ENCODE measurements at places on chromosomes 2 and 18.

GRCh38 chr2:196959734-196960338 lies 33.3 kb upstream of the PGAP1 start:
- H3K27me3 ChIP-seq: no peaks in the 10 kb centered on the region
- H3K4me3 ChIP-seq: no peak overlapping the region
- no peak for DNase-seq
- H3K27ac ChIP-seq: no peak overlapping the region

GRCh38 chr2:205361272-205361671 lies 321.0 kb upstream of the NRP2 start:
- DNase-seq: no peak
- H3K4me3 ChIP-seq: no peak overlapping the region
- peaks cover 20% of the 10 kb centered on the region for H3K27me3 ChIP-seq

GRCh38 chr2:40548521-40548920 lies 96.6 kb upstream of the SLC8A1 start:
- no peaks in the 10 kb centered on the region for H3K4me1 ChIP-seq
- no peak overlapping the region for H3K4me3 ChIP-seq
- H3K27me3 ChIP-seq: no peaks in the 10 kb centered on the region
- no peaks in the 10 kb centered on the region for H3K36me3 ChIP-seq

GRCh38 chr2:101619191-101619591 lies 78.3 kb upstream of the MAP4K4 start:
- H3K27me3 ChIP-seq: no peaks in the 10 kb centered on the region
- H3K27ac ChIP-seq: no peak overlapping the region
- no peak overlapping the region for H3K4me3 ChIP-seq
- H3K36me3 ChIP-seq: no peaks in the 10 kb centered on the region
- peaks cover 27% of the 10 kb centered on the region for H3K4me1 ChIP-seq

GRCh38 chr2:234038076-234038802 lies 12.3 kb upstream of the SPP2 start:
- no peak for DNase-seq
- H3K27ac ChIP-seq: no peak overlapping the region
- no peak overlapping the region for H3K4me3 ChIP-seq
- no peaks in the 10 kb centered on the region for H3K4me1 ChIP-seq

DNA sequence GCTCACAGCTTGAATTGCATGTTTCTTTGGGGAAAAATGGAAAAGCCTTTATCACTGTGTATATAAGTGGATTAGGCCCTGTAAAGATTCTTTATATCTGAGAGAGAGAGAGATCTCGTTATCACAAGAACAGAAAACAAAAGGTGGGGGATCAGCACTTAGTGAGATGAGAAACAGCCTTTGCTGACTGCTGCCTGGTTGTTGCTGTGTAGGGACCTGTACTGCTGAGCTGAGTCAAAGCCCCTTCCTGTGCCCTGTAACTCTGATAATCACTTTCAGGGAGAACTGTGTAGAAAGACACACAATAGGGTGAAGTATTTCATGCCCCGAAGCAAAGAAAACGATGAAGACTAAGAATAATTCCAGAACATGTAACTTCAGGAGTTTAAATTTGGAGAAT lies 30.6 kb upstream of the FAM237A start:
- no peak for DNase-seq
- no peaks in the 10 kb centered on the region for H3K4me1 ChIP-seq
- H3K27ac ChIP-seq: no peak overlapping the region
- H3K4me3 ChIP-seq: no peak overlapping the region
- H3K27me3 ChIP-seq: no peaks in the 10 kb centered on the region

- no peaks in the 10 kb centered on the region for H3K27me3 ChIP-seq
- H3K27ac ChIP-seq: peak overlapping the region; percentile 48
- peak overlapping the region; percentile 46 for H3K4me3 ChIP-seq
- peaks cover 63% of the 10 kb centered on the region for H3K4me1 ChIP-seq
- DNase-seq: peak; percentile 45
These were observed 163.5 kb upstream of the CXCR4 start for GRCh38 chr2:136281281-136282114.

DNA sequence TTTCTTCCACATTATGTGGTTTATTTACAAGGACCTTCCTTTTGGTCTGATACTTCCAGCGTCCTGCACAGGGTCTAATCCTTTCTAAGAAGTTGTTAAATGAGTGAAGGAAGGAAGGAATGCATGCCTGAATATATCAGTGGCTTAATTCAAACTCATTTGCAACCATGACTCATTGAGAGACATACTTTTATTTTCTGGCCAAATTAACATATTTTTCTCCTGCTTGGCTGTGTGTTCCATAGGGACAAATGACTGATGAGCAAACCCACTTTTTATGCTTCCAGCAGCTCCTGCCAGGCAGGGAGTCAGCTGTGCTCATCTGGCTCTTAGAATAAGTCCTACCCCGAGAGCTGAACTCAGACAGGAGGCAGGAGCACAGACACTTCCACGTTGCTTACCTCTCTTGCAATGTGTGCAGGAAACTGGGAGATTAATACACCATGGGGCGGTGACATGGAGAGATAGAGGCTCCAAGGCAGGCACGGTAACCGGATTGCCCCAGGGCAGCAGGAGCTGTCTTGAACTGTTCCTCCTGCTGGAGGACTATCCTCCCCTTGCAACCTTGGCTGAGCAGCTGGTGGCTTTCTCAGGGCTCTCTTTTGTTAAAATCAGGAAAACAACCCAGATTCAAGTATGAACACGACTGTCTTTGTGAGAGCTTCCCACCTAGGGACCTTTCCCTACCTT lies 667.5 kb upstream of the HS6ST1 start:
- no peak for DNase-seq
- no peak overlapping the region for H3K4me3 ChIP-seq
- H3K36me3 ChIP-seq: no peaks in the 10 kb centered on the region
- no peak overlapping the region for H3K27ac ChIP-seq

DNA sequence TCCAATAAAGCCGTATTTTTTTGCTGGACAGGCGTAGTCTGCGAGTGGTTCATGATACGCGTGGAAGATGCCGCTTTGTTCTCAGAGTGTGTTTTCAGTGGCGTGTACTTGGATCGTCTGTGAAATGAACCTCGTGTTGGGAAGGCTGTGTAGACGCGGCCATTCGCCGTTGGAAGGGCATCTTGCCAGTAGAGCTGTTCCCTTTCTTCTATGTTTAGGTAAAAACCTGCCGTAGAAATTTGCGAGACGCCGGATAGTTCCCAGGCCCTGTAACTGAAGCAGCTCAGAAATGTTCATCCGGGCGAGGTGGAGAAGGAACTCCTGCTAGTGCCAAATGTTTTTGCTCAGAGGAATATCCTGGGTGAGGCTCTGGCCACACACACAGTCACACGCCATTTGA lies 133.6 kb downstream of the NFATC1 start:
- H3K36me3 ChIP-seq: peaks cover 17% of the 10 kb centered on the region
- no peak for DNase-seq
- H3K4me1 ChIP-seq: peaks cover 32% of the 10 kb centered on the region
- H3K27ac ChIP-seq: no peak overlapping the region

GRCh38 chr2:159497256-159497655 lies 119.1 kb downstream of the BAZ2B start:
- H3K4me3 ChIP-seq: no peak overlapping the region
- no peaks in the 10 kb centered on the region for H3K27me3 ChIP-seq

DNA sequence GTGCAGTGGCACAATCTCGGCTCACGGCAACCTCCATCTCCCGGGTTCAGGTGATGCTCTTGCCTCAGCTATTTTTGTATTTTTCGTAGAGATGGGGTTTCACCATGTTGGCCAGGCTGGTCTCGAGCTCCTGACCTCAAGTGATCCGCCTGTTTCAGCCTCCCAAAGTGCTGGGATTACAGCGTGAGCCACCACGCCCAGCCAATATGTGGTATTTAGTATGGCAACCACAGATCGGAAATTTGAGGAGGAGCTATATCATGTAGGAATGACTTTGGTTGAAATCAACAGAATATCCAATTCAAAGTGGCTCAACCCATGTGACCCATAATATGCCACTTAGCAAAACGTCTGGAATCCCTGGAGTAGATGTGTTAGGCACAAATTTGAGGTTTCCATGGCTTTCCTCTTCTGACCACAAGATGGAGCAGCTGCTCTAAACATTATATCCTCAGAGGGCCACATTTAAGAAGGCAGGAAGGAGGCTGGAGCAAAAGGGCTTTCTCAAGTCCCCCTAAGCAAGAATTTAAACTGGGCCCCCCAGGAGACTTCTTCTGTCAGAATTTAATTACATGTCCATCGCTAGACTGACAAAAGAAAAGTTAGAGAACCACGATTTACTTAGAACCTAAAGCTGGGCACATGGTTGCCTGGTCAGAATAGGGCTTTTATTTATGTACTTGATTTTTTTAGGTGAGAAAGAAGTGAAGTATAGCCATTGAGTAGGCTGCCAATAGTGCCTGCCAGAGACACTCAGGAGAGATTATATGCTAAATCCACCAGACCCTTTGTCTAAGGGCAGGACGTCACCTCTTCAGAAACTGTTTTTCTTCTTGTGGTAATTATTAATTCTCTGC lies 49.6 kb upstream of the ITSN2 start:
- no peak overlapping the region for H3K4me3 ChIP-seq
- peaks cover 4% of the 10 kb centered on the region for H3K27me3 ChIP-seq
- peak; percentile 29 for DNase-seq
- no peaks in the 10 kb centered on the region for H3K36me3 ChIP-seq

GRCh38 chr2:109521233-109522062 lies 92.3 kb downstream of the SEPTIN10 start:
- H3K4me3 ChIP-seq: no peak overlapping the region
- no peaks in the 10 kb centered on the region for H3K36me3 ChIP-seq
- no peaks in the 10 kb centered on the region for H3K27me3 ChIP-seq
- DNase-seq: no peak
- no peaks in the 10 kb centered on the region for H3K4me1 ChIP-seq
- no peak overlapping the region for H3K27ac ChIP-seq

GRCh38 chr2:17966798-17967197 lies 88.3 kb downstream of the KCNS3 start:
- DNase-seq: no peak
- no peak overlapping the region for H3K4me3 ChIP-seq
- H3K27me3 ChIP-seq: no peaks in the 10 kb centered on the region
- no peaks in the 10 kb centered on the region for H3K36me3 ChIP-seq

- DNase-seq: no peak
- H3K36me3 ChIP-seq: no peaks in the 10 kb centered on the region
- peaks cover 7% of the 10 kb centered on the region for H3K27me3 ChIP-seq
- no peaks in the 10 kb centered on the region for H3K4me1 ChIP-seq
- no peak overlapping the region for H3K27ac ChIP-seq
- H3K4me3 ChIP-seq: no peak overlapping the region
These were observed 14.3 kb downstream of the ARHGEF4 start for GRCh38 chr2:130850788-130851623.

GRCh38 chr2:184728411-184728810 lies 130.1 kb downstream of the ZNF804A start:
- peaks cover 2% of the 10 kb centered on the region for H3K36me3 ChIP-seq
- no peaks in the 10 kb centered on the region for H3K27me3 ChIP-seq
- no peak overlapping the region for H3K27ac ChIP-seq
- H3K4me1 ChIP-seq: no peaks in the 10 kb centered on the region
- no peak for DNase-seq

- no peaks in the 10 kb centered on the region for H3K27me3 ChIP-seq
- H3K4me3 ChIP-seq: no peak overlapping the region
- no peak for DNase-seq
- H3K4me1 ChIP-seq: peaks cover 15% of the 10 kb centered on the region
- H3K27ac ChIP-seq: no peak overlapping the region
These were observed 61.4 kb upstream of the RTN4 start for GRCh38 chr2:55111570-55112228.

GRCh38 chr2:231387904-231388724 lies 7.4 kb upstream of the B3GNT7 start:
- no peak overlapping the region for H3K27ac ChIP-seq
- peaks cover 3% of the 10 kb centered on the region for H3K4me1 ChIP-seq
- H3K36me3 ChIP-seq: peaks cover 6% of the 10 kb centered on the region
- no peak overlapping the region for H3K4me3 ChIP-seq
- DNase-seq: no peak

DNA sequence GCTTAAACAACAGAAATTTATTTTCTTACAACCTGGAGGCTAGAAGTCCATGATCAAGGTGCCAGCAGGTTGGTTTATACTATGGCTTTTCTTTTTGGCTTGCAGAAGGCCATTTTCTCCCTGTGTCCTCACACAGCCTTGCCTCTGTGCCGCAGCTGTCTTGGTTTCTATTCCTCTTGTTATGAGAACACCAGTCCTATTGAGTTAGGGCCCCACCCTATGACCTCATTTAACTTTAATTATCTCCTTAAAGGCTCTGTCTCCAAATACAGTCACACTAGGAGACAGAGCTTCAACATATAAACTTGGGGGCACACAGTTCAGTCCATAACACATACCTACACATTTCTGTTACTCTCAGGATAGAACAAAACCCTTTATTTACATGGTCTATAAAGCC lies 17.3 kb upstream of the RHOB start:
- peaks cover 23% of the 10 kb centered on the region for H3K4me1 ChIP-seq
- peaks cover 1% of the 10 kb centered on the region for H3K36me3 ChIP-seq
- H3K27me3 ChIP-seq: peaks cover 13% of the 10 kb centered on the region

DNA sequence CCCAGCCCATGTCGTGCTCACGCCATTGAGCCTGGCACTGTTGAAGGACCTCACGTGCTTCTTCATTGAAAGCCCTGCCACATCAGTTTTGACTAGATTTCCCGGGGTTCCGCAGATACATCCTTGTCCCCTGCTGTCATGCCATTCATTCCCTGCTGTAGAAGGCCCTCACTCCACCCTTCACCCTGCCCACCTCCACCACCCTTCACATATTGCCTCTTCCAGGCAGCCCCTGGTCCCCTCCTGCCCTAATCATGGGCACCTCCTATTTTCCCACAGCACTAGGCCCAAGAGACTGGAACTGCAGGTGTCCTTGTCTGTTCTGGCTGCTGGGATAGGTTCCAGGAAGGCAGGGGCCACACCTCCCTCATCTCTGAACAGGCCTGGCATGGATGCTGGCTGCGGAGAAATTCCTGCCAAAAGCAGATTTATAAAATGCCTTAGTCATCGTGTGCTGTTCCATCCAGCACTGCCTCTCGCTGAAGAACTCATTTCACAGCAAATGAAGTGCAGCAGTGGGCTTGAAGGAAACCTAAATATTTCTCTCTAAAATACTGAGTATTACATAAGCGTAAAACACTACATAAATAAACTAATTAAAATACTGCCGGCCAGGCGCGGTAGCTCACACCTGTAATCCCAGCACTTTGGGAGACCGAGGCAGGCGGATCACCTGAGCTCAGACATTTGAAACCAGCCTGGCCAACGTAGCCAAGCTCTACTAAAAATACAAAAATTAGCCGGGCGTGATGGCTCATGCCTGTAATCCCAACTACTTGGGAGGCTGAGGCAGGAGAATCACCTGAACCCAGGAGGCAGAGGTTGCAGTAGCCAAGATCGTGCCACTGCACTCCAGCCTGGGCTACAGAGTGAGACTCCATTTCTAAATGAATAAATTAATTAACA lies 38.4 kb downstream of the EIF4E2 start:
- no peaks in the 10 kb centered on the region for H3K36me3 ChIP-seq
- H3K27me3 ChIP-seq: no peaks in the 10 kb centered on the region
- no peak for DNase-seq
- no peak overlapping the region for H3K27ac ChIP-seq

DNA sequence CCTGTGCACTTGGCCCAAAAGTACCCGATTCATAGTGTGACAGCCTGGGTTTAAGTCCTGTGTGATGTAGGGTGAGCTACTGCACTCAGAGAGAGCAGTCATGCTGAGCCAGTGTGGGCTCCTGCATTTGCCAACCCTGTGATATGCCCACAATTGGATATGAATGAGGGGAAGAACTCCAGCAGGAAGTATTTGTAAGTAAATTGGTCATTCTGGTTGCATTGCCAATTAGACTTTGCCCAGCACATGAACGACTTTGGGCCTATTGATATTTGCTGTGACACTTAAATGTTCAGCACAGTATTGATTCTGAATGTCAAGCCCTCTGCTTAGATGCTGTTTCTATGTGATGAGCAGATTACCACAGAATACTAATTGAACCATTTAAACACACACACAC lies 570.9 kb downstream of the PIK3C3 start:
- DNase-seq: no peak
- no peaks in the 10 kb centered on the region for H3K27me3 ChIP-seq
- H3K27ac ChIP-seq: no peak overlapping the region
- H3K4me3 ChIP-seq: no peak overlapping the region
- H3K36me3 ChIP-seq: no peaks in the 10 kb centered on the region
- no peaks in the 10 kb centered on the region for H3K4me1 ChIP-seq

All from activated T-cell treated with anti-CD3 and anti-CD28 coated beads, Interleukin-2, amount 50 U/mL, for 72 hours (primary cell).